ENCODE measurements at places on chromosomes 3 and 15.

DNA sequence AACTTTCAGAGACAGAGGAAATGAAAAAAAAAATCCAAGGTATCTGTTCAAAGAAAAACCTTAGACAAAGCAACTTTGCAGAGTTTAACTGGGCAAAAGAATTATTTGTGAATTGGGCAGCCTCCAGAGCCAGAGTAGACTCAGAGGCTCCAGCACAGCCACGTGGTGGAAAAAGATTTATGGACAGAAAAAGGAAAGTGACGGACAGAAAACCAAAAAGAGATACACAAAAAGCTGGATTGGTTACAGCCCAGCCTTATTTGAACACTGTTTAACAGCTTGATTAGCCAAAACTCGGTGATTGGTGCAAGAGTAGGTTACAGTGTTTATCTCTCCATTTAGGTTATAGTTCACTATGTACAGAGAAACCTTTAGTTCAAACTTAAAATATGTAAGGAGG lies 23.7 kb upstream of the GPD1L start:
- no peak for DNase-seq

DNA sequence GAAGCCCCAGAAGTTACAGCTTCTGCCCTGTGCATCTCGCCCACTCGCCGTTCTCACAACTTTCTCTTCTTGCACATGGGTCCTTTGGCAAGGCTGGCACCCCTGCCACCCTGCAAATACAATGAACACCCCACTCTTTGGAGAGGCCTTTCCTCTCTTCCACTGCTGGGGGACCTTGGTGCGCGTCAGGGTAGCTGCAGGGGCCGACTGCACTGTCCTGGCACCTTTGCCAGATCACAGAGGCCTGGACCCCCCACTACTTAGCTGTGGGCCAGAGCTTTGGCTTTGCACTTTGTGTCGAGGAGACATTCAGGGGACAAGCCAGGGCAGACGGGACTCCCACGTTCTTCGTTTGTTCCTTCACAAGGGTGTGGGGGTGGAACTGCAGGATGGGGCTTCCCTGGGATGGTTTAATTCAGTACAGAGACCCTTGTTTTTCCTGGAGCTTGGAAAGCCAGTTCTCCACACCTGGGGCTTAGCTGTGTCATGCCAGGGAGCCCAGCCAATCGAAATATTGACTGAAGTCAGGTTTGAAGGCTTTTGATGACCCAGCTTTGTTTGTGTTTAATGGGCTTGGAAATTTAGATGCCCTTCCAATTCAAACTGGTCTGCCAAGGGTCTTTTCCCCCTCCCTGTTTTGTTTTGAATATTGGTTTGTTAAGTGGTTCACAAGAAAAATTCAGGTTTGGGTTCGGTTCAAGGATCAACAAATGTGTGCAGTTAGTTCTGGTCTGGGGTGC lies 256.1 kb upstream of the TLE3 start:
- DNase-seq = no peak

- DNase-seq = no peak
These were observed 278.5 kb downstream of the SCAPER start for GRCh38 chr15:76626611-76627010.

GRCh38 chr3:197518881-197519421 lies 36.8 kb downstream of the BDH1 start:
- DNase-seq = no peak

DNA sequence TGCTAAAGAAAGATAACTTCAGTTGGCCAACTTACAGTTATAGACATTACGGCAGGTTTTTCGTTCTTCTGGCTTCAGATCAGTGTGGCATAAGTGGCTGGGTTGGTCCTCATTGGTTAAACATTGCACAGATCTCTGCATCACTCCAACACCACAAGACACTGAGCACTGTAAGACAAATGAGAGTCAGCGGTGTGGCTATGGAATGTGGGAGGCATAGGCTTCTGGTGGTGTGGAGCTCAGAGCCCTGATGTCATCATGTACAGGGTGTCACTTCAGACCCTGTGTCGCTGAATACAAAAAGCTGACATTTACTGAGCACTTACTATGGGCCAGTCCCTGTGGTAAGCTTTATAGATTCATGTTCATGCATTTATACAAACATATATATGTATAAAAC lies 146.0 kb downstream of the ADAMTS9 start:
- DNase-seq = no peak

GRCh38 chr3:17310983-17311382 lies 426.2 kb downstream of the PLCL2 start:
- DNase-seq = no peak

GRCh38 chr3:190892395-190892902 lies 30.0 kb upstream of the GMNC start:
- DNase-seq = no peak

- DNase-seq = no peak
These were observed 169.9 kb upstream of the CTNNB1 start for GRCh38 chr3:41029356-41029755.

DNA sequence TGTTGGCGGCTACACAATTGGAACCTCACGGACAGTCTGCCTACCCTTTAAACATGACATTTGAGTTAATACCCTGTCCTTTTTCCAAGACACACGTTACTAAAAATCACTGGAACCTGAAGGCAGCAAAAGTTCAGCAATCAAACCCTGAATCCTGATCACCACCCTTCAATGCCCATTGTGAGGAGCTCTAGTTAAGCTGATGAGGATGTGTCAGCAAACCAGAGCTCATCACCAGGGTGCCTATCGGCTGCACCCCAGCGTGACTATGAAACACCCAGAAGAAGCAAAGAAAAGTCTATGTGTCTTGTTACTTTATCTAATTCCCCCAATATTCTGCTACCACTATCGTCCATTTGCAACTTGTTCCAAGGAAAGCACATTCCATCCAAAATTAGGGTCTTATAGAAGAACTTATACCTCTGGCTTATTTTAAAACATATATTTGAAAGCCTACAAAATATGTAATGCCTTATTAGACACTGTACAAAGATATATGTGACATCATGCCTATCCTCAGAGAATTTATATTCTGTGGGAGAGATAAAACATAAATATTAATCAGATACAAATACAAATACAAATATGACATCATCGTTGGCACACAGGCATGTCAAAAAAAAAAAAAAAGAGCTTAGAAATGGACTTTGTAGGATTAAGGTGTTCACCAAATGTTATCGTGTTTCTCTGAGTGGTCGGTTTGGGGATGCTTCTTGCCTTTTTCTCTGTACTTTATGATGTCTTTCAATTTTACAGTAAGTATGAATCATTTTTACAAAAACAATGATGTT lies 219.7 kb upstream of the SETMAR start:
- DNase-seq = no peak

GRCh38 chr3:126521122-126521891 lies 2.6 kb upstream of the CHST13 start:
- DNase-seq = no peak

DNA sequence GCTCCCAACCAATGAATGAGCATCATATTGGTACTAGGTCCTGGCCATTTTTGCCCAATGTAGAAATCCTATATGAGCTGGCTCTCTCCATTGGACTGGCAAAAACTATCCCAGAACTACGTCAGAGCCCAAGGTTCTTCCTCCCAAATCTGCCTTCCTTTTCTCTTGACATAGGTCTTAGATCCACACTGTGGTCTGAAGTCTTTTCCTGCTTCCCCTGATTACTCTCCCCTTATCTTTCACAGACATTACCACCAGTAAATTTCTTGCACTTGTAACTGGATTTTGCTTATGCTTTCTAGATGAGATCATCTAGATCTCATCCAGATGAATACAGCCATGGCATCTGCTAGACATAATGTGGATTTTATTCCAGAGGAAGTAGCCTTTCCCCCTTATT lies 141.2 kb upstream of the GADL1 start:
- DNase-seq = no peak

DNA sequence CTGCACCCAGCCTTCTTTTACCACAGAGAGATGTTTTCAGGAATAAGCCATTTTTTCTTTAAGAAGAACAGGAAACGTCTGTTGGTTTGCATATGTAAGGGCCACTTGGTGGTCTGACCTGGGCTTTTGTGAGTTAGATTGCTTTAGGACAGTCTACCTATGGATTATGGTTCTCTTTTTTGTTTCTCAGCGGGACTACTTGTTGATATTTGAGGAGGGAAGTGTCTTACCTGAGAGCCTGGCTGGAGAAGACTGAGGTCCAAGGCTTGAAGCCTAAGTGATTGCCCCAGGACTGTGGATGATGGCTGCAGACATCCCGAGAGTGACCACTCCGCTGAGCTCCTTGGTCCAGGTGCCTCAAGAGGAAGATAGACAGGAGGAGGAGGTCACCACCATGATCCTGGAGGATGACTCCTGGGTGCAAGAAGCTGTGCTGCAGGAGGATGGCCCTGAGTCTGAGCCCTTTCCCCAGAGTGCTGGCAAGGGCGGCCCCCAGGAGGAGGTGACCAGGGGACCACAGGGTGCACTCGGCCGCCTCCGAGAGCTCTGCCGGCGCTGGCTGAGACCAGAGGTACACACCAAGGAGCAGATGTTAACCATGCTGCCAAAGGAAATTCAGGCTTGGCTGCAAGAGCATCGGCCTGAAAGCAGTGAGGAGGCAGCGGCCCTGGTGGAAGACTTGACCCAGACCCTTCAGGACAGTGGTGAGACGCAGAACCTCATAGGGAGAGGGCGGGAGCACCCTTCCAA lies 3.0 kb downstream of the ZSCAN2 start:
- no peak for DNase-seq

- no peak for DNase-seq
These were observed 81.5 kb downstream of the DIPK2A start for GRCh38 chr3:144053121-144053520.

DNA sequence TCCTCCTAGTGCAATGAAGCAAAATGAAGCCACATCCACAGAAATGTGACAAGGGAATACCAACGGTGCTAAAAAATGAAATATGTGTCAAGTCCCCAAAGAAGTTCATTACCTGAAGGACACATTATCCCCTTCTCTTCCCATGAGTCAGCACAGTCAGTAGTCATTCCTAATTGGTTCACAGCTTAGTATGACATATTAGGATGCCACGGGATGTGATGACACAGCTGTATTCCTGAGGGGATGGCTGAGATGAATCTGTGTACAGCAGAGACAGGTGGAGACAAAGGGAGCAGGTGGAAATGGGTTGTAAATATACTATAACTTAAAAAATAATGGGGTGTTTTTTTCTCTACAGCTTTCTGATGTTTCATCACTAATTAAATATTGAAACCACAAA lies 273.4 kb downstream of the ARRDC4 start:
- no peak for DNase-seq

DNA sequence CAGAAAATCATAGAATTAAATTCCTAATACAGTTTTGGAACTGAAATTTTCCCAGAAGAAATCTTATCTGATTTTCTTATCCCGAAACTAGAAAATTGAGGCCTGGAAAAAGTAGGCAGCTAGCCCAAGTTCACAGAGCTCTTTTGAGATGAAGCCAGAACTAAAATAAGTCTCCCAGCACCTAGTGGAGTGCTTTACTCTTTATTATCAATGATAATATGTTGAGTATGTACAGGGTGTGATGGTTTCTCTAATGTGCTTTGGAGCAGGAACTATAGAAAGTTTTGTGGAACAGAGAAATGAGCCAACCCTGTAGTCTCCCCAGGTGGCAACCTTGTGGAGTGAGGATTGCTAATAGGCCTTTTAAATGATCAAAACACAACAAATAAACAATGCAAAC lies 30.3 kb upstream of the BCL6 start:
- DNase-seq = no peak

DNA sequence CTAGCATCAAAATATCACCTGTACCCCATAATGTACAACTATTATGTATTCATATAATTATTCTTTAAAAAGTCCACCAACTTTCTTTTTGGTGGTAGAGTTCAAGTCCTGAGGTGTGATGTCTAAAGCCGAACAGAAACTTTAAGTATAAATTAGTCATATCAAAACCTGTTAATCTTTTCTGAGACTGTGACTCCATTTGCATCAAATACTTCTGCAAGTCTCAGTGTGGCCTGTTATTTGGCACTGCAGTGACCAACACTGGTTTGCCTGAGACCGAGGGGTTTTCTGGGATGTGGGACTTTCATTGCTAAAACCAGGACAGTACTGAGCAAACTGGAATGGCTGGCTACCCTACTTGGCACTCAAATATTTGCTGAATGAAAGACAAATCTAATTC lies 7.3 kb downstream of the NGLY1 start:
- no peak for DNase-seq

DNA sequence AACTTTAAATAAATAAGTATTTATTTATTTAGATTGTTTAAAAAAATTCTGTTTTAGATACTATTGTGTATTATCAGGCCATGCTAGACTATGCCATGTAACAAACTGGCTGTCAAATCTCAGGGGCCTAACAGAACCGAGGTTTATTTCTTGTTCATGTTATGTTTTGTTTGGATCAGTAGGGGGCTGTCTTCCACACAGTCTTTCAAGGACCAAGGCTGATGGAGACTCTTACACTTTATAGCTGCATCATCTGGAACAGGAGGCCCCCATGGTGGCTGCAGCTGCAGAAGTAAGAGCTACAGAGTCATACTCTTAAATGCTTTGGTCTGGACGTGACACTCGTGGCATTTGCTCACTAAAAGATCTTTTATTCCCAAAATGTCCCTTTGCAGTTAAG lies 33.0 kb upstream of the ARL14 start:
- DNase-seq = no peak

DNA sequence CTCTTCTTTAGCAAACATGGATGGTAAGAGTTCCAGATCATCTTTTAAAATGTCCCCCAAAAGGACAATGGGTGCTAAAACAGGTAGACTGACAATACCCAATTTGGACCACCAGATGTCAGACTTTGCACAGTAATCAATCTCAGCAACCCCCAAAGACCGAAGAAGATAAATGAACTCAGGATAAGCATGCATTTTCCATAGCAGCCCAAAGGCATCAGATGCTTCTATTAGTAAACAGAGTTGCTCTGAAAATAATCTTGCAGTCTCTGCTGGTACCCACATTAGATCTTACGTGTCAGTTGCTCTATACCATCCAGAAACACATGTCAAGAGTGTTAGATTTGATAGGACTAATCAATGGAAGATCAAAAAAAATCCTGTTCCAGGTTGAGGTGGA lies 20.6 kb downstream of the MYH15 start:
- peak; percentile 79 for DNase-seq

GRCh38 chr15:76932135-76932966 lies 802 bp downstream of the RCN2 start:
- DNase-seq = no peak

DNA sequence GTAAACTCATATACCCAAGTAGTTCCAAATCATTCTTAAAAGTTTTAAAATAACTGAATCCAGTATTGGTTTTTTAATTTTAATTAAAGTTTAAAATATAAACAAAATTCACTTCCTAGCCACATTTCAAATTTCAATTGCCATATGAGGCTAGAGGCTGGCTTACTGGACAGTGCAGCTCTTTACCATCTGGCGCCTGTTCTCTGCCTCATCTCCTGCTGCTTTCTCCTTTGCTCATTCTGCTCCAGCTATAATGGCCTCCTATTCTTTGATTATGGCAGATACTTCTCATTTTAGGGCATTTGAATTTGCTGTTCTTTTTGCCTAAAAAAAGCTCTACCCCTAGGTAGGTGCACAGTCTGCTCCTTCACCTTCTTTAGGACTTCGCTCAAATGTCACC lies 19.1 kb downstream of the ARMC8 start:
- no peak for DNase-seq

DNA sequence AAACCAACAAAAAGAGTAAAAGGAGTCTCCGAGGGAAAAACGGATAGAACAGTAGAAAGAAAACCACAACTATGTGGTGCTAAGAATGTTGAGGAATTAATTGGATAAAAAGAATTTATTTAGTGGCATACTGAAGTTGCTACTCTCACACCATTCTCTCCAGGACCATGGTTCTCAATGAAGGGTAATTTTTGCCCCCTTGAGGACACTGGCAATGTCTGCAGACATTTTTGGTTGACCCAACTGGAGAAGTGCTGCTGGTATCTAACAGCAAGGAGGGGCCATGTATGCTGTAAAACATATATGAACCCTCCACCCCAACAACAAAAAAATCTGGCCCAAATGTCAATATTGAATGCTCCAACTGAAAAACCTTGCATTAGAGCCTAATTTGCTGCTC lies 85.9 kb upstream of the CSPG5 start:
- DNase-seq = no peak
